ENCODE measurements at places on chromosomes 16 and 17.
A peak's percentile ranks its signal among the peaks of the same experiment; 100 is the strongest.

GRCh38 chr16:49575346-49576172 lies 202.0 kb downstream of the C16orf78 start:
- DNase-seq = no peak

- no peak for DNase-seq
Measured at GRCh38 chr16:88069397-88070168, 118.3 kb downstream of the BANP start.

- DNase-seq = no peak
Measured at GRCh38 chr16:71192387-71192786, 38.1 kb downstream of the HYDIN start.

GRCh38 chr16:86771506-86772460 lies 193.4 kb downstream of the FOXL1 start:
- DNase-seq = no peak

DNA sequence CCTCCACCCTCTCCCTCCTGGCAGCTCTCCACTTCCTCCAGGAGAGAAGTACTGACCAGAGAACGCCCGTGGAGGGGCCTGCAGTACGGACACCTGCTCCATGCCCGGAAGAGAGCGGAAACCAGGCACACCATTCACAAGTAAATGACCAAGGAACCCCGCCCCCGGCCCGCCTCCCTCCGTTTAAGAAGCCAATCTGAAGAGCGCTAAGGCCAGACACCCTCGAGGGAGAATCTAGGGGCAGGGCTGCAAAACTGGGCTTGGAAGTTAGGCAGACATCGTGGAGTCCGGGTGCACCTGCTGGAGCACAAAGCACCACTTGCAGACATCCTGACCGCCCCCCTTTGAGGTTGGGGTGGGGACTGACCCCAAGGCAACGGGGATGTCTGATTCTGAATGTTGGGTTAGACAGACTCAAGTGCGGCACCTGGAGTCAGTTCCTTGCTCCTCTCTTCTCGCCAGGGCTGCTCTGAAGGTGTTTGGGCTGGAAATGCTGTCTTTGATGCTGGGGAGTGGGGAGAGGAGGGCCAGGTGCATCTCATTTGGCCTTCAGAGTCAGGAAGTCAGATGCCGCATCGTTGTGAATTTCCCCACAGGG lies 964 bp upstream of the FAAP100 start:
- DNase-seq = peak; percentile 68

DNA sequence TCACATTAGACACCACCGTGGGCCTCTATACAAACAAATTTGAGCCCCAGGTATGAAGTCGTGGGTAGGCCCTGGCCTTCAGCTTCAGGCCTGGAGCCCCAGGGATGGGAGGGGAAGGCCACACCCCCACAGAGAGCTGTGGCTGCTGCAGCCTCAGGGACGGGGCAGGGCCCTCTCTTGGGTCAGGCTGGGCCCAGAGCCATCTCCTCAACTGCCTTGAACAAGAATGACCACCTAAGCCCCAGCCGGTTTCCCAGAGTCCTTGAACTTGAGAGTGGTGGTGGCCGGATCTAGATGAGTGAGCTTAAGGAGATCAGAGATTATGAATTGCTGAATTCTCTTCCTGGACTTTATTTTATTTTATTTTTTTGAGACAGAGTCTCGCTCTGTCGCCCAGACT lies 18.6 kb downstream of the SCNN1B start:
- no peak for DNase-seq

DNA sequence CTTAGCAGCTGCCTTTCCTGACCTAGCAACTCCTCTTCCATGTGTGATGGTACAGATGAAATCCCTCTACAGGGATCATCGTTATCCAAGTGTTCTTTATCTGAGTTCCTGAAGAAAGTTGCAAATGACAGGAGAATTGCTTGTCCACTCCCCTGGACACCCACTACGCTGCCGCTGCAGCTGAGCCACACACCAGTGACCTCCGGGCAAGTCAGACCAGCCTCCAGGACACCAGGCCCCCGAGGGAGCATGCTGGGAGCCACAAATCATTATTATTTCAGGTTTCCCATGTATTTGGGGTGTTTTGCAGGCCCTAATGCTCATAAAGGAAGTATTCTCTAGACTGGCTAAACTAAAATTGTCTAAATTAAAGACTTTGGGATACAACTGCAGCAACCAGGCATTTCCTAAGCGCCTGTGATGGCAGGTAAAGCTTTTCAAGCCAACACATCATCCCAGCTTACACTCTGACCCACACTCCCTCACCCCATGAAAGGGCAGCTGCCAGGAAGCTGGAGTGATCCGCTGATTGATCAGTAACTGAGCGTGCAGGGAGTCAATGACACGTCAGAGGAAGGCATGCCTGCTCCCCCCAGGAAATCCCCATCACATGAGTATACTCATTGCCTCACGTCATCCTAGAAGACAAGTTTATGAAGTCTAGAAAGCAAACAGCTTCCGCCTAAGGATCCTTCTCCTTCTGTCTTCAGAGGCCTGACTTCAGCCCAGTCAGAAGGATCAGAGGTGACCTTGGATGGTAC lies 14.4 kb downstream of the FA2H start:
- no peak for DNase-seq

DNA sequence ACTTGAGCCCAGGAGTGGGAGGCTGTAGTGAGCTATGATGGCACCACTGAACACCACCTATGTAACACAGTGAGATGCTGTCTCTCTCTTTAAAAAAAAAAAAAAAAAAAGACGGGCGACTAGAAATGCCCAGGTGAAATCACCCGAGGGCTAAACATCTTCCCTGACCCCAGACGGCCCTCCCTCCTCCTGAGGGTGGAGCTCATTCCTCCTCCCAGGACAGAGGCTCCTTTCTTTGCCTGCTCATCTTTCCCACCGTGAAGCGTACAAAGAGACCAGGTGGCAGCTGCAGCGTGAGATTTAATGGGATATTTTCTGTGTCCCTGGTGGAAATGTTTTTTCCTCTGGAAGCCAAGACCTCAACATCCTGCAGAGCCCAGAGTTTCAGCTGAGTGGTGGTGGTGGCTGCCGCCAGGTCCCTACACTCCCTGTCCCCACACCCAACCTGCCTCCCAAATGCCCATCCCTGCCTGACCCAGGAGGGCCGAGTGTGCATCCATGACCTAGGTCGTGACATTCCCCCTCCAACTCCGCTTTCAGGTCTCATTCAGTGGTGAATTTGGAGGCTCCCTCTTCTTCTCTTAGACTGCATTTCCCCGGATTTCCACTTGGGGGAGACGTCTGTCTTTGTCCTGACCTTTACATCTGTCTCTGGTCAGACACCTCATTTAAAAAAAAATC lies 14.4 kb upstream of the GPRC5B start:
- no peak for DNase-seq

DNA sequence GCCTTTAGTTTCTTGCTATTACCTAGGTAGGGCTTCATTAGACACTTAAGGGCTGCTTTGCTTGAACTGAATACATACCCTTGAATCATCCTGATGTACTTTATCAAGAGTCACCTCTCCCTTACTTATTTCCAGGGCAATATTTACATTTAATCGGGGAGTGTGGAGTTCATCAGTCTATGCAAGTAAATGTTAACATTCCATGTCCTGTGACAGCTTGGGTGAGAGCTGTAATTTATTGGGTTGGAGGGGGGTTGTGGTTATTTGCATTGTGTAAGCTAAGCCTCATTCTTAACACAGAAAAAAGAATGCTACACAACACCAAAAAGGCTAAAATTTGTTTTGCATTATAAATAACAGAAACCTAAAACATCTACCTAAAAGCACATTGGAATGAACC lies 16.7 kb downstream of the KCNJ16 start:
- DNase-seq = no peak

DNA sequence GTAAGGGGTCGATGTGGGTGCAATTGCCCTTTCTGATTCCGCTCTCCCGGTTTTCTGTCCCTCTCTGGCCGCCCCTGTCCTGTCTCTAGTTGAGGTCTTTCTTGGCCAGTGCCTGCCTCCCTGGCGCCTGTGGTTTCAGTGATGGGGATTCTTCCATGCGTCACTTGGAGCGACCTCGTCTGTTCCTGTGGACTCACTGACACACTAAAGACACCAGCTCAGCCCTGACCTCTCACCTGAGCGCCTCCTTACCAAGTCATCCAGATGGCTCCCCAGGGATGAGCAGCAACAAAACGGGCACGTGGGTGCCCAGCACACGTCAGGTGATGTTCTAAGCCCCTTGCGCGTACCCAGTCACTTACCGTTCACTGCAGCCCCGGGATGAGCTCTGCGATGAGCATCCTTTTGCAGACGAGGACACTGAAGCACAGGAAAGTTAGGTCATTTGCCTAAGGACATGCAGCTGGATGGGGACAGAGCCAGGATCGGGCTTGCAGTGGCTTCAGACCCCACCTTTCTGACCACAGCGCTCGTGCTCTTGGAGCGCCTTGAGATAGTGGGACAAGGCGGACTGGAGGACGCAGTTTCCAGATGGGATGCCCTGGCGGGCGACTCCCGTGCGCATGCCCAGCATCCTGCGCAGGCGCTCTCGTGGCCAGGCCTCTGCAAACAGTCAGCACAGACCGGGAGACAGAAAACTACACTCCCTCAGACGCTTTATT lies 11.5 kb upstream of the LGALS3BP start:
- no peak for DNase-seq

- no peak for DNase-seq
Measured at GRCh38 chr16:69056421-69056820, 49.0 kb upstream of the HAS3 start.

- DNase-seq = no peak
Measured at GRCh38 chr17:53336281-53336680, 486.4 kb upstream of the KIF2B start.

DNA sequence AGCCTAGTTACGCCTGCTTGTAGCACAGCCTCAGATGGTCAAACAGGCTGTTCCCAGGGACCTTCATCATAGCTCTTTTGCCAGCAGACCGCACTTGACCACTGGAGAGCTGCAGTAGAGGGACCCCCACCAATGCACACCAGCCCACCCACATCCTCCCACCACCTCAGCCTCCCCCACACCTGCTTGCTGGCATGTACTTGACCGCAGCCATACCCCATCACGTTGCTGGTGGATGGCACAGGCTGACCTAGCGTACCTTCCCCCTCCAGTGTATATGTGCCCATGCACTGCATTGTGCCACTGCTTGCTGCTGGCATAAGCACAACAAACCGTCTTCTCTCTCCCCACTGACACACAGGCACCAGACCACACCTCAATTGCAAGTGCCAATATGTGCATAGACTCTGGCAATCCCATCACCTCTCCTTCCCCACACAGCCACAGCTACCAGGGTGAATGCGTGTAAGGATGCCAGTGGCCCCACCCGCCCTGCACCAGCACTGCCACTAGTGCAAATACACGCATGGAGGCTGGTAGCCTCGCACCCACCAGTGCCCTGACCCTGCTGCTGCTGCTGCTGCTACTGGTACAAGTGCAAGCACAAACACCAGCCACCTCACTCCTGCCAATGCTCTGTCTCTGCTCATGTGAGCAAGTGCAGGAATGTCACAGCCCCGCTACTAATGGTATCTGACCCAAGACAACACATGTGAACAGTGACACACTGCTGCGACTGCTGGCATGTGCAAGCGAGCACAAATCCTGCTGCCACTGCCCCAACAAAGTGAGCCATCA lies 1377.6 kb downstream of the CDH11 start:
- no peak for DNase-seq

- DNase-seq = no peak
Measured at GRCh38 chr17:44353672-44354331, 8.7 kb downstream of the GRN start.
